Fibroblast of upper back skin (primary cell): ENCODE measurements at places on chromosomes 11 and 22.

- peak; percentile 17 for DNase-seq
Measured at GRCh38 chr11:27649800-27650199, 50.5 kb downstream of the BDNF start.

GRCh38 chr22:36134182-36134581 lies 26.4 kb downstream of the APOL3 start:
- DNase-seq = no peak

DNA sequence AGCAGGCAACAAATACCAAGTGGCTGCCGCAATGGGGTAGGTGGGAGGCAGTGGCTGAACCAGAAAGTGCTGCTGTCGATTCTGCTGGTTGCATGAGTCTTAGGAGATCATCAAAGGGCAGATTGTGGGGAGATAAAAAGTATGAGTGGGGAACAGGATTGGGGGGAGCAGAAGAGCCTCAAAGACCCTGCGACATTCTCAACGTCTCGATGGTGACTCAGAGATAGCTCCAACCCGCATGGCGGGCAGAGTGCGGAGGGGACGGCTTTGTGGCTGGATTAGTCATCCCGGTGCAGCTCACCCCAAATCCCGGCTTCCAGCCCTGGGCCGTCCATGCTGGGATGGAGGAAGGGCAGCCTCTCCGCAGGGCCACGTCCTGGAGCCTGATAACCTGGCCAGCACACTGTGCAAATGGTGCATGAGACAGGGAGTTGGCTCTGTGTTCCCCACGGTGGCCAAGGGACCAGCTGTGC lies 11.6 kb upstream of the RTN4R start:
- DNase-seq = peak; percentile 10

- peak; percentile 91 for DNase-seq
Measured at GRCh38 chr11:47269002-47269828, 718 bp upstream of the MADD start.

- DNase-seq = no peak
Measured at GRCh38 chr11:14058061-14058460, 95.5 kb downstream of the SPON1 start.

- DNase-seq = peak; percentile 43
Measured at GRCh38 chr22:23509571-23510302, 70.4 kb downstream of the IGLL1 start.

DNA sequence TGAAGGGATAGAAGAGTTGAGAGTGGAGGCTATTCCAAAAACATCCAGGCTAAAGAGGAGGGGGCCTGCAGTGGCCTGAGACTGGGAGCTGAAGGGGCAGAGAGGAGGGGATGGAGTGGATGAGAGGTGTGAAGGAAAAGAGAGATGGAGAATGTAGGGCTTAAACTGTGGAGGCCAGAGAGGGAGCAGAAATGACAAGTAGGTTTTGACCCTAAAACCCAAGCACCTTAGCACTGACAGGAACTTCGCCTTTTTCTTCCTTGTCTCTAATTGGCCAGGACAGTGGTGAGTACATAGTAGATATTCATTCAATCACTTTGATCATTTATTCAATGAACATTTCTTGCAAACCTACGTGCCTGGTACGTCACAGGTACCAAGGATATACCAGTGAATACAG lies 7.3 kb downstream of the FAM111B start:
- no peak for DNase-seq

DNA sequence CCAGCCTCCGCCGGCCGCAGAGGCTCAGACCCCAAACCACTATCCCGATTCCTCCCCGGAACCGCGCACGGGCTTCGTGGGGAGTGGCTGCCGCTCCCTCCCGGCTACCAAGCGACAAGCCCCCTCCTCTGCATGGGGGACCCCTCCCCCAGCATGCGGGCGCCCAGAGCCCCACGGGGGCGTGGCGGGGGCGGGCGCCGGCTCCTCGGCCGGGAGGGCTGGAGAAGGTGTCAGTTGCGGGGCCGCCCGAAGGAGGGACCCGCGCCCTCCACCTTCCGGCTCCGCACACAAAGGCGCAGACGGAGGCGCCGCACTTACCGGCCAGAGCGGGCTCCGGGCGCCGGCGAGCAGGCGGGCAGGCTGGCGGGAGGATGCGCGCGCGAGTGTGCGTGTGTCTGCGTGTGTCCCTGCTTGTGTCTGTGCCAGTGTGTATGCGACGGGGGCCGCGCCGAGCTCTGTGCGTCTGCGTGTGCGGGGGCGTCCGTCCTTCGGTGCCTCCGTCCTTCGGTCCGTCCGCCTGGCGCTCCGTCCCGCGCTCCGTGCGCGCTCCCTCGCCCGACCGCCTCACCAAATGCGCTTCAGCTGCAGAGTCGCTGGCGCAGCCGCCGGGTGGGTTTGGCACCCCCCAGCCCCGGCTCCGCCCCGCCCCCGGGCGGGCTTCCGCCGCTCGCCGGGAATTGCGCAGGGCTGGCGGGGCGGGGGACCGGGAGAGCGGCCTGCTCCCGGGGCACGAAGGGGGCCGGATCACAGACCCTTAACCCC lies at the start of gene PTPN5:
Gene PTPN5, minus strand, starts transcription at position 592 of the 762 bp plus-strand sequence. CDS start 19,840 bp downstream, outside the sequence.
- no peak for DNase-seq

- no peak for DNase-seq
Measured at GRCh38 chr11:17298302-17298701, 21.8 kb downstream of the NUCB2 start.

DNA sequence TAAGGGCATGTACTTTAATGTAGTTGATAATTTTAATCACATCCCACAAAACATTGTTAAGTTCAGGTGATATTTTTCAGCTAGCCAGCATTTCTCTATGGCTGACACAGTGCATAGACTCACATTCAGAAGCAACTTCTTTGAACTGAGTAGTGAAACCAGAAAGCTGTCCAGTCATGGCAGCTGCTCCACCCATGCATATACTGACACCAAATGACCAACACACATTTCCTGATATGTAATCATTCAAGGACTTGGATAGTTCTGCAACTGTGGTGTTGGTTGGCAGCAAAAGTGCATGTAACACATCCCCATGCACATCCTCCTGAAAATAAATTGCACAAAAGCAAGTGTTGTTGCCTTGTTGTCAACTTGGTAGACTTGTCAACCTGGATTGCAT lies 39.7 kb downstream of the CALCA start:
- no peak for DNase-seq

DNA sequence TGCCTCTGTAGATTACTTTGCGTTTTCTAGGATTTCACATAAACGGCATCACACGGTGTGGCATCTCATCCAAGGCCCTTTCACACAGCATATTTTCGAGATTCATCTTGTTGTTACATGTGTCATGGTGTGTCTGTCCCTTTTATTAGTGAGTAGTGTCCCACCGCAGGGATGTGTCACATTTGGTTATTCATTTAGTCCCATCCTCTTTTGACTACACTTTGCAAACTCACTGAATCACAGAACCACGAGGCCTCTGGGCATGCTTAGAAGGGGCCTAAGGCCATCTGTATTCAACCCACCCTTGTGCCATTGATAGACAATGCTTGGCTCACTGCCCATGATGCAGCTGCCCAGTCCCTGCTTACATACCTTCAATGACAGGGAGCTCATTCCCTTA lies 4.2 kb upstream of the RAC2 start:
- DNase-seq = no peak

DNA sequence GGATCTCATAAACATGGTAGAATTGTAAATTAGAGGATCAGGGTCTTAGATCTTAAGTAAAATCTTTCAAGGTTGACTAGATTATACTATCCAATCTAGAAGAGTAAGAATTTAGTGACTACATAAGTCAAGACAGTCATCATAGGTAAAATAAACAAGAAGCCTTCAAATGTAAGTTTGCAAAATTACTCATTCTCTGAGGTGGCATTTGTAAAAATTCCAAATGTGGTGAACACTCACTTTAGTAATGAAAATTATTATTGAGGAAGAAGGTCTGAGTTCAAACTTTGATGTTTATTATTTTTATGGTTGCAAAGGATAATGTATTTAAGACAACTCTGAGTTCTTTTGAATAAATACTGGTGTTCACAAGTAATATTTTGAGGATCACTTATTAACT lies 4.6 kb downstream of the HYLS1 start:
- DNase-seq = peak; percentile 20

DNA sequence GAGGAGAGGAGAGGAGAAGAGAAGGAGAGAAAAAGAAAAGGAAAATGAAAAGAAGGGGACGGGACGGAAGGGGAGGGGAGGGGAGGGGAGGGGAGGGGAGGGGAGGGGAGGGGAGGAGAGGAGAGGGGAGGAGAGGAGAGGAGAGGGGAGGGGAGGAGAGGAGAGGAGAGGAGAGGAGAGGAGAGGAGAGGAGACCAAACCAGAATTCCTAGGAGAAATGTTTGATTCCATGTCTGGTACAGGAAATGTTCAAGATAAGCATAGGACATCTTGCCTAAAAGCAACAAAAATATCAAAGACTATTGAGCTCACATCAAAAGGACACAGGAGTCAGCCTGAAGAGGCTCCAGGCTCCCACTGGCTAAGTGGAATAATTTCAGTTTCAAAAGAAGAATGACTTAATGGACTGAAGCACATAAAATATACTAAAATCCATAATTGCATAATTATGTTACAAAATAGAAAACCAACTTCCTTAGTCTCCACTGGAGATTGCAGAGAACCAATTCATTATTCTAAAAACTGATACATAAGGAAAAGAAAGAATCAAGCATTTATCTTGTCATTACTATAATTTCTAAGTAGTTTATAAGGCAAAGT lies 101.1 kb upstream of the APOA1 start:
- DNase-seq = no peak

DNA sequence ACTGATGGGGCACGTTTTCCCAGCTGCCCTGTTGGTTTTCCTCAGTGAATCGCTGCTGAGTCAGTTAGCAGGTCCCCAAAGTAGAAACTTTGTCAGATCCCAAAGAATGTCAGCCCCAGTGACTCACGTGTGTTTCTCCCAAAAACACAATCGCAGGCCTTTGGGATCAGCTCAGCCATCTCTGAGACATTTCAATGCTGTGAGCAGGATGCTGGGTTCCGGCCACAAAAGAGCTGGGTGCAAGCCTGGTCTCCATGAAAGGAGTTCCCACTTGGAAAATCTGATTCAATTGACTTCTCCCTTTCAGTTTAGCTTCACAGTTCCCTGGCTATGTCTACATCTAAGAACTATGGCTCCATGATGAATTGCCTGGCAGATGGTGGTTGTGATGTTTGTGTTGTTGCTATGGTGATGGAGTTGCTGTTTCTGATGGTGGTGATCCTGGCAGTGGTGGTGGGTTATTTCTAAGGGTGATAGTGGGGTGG lies 28.0 kb downstream of the MYEOV start:
- peak; percentile 95 for DNase-seq

DNA sequence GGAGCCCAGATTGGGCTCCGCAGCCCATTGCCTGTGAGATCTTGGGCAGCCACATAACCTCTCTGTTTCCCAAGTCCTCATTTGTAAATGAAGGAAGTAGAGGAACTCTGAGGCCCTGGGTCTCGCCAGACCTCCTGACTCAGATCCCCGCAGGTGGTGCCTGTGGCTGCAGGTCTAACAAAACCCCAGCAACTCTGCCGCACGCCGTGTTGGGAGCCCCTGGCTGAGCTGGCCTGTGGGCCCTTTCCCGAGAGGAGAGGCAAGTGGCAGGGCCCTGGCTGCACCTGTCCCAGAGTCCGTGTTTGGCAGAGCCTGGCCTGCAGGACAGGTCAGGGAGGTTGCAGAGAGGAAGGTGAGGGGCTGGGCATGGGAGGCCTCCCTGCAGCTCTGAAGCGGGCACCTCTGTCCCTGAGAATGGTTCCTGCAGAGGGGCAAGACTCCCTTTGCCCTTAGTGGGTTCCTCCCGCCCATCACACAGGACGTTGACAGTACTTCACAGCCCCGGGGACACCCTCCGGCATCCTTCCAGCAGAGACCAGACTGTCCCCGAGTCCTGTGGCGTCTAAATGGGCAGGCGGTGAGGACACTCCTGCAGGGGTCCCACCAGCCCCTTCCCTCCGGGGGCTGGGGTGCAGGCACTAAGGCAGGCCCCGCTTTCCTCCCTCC lies 67.7 kb downstream of the ARHGAP8 start:
- DNase-seq = no peak

DNA sequence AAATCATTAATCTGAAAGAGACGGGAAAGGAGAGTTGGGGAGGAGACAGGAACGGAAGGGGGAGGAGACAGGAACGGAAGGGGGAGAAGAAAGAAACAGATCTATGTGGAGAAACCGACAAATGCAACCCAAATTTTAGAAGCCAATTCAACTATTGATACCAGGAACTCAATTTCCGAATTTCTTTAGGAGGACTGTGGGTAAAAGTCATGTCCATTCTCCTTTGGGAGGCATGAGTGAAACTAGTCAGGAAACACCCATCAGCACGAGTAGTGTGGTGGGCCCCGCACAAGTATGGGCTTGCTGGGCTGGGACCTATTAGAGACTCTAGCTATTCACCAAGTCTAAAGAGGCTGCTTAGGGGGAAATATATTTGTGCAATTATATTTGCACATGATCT lies 18.1 kb downstream of the ANO3 start:
- DNase-seq = no peak
